ENCODE measurements at places on chromosomes 16 and 17.

DNA sequence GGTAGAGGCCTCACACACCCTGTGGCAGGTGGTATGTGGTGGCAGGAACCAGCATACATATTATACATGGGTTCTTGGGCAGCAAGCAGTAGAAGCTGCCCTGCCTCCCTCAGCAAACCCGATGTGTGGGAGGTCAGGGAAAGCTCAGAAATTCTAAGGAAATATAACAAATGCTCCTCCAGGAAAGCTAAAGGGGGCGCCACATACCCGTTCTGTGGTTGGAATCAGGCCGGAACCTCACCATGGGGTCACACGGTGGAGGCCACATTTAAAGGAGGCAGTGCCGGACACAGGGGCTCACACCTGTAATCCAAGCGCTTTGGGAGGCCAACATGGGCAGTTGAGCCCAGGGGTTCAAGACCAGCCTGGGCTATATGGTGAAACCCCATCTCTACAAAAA is 12.4 kb upstream of the KATNB1 start:
- no peak for DNase-seq

DNA sequence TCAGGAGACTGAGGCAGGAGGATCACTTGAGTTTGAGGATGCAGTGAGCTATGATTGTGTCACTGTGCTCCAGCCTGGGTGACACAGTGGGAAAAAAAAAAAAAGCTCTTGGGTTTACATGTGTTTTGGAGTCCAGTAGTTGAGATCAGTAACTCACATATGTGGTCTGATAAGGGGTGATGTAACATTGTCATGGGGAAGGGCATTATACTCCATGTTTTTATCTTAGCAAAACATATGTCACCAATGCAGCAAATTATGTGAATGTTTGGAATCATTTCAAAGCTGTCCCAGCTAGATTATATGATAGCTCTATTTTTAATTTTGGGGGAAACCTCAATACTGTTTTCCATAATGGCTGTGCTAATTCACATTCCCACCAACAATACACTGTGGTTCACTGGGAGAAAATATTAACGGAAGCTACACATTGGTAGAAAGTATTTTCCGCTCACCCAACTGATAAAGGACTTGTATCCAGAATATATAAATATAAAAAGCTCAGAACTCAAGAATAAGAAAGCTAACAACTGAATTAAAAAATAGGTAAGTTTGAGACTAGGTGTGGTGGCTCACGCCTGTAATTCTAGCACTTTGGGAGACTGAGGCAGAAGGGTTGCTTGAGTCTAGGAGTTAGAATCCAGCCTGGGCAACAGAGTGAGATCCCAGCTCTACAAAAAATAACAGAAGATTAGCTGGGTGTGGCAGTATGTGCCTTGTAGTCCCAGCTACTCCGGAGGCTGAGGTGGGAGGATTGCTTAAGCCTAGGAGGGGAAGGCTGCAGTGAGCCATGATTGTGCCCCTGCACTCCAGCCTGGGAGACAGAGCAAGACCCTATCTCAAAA is 224.1 kb upstream of the TBX2 start:
- no peak for DNase-seq

DNA sequence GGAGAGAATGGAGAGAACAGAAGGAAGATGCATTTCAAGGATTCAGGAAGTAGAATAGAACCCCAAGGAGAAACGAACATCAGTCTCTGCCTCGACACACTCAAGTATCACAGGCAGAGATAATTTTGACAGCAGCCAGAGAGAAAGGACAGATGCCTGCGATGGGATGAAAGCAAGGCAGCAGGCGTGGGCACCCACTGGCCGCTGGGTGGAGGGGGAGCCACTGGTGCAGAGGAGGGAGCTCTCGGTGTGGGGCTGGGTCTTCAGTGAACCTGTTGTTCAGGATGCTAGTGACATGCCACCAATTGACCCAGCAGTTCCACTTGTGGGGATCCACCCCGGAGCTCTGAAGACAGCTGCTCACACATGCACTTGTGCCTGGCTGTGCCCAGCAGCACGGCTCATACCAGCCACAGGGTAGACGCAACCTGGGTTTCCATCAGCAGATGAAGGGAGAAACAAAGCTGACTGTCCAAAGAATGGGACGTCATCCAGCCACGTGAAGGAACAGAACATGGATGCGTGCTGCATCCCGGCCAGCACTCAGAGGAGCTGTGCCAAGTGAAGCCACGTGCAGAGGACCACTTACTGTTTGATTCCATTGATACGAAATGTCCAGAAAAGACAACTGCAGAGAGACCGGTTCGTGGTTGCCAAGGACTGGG is 127.0 kb downstream of the BANP start:
- no peak for DNase-seq

GRCh38 chr17:67092291-67092690 is 47.9 kb downstream of the CACNG1 start:
- DNase-seq = no peak

- no peak for DNase-seq
Observed at GRCh38 chr16:965036-965395, 5.8 kb downstream of the LMF1 start.
